ENCODE measurements at places on chromosomes 2 and 18. TPM values are rescaled to one million over a fixed set of nuclear protein-coding genes. Genes with fewer than 3 reads are reported as not detected.

Gene RPIA
- 11.4 TPM for polyA plus RNA-seq

Gene ZNF385B
- 5.0 TPM for polyA plus RNA-seq

Gene TSPYL6
- polyA plus RNA-seq, result not detected

Gene FBXO36
- polyA plus RNA-seq, result 9.2 TPM

Gene TTC27
- polyA plus RNA-seq, result 5.7 TPM

Measured in adrenal gland (tissue), 19 donors.